Heart right ventricle (tissue), 16 donors: ENCODE measurements at places on chromosomes 6 and 20. TPM values are rescaled to one million over a fixed set of nuclear protein-coding genes. Genes with fewer than 3 reads are reported as not detected.
A peak's percentile ranks its signal among the peaks of the same experiment; 100 is the strongest.

PPP1R16B gene
- total RNA-seq: 8.9 TPM

C20orf173 gene
- not detected for total RNA-seq

OR2H1 gene
- total RNA-seq: not detected

HAO1 gene
- not detected for total RNA-seq

PTK6 gene
- not detected for total RNA-seq

TAB2 gene
- total RNA-seq: 72.5 TPM

RIPPLY2 gene
- not detected for total RNA-seq

C20orf96 gene
- total RNA-seq: 4.4 TPM

BAG2 gene
- total RNA-seq: 8.8 TPM

CDSN gene
- total RNA-seq: not detected

SEL1L2 gene
- total RNA-seq: 1.2 TPM

FUT9 gene
- total RNA-seq: not detected

CDKAL1 gene
- total RNA-seq: 12.6 TPM

- DNase-seq: no peak
These were observed 221.3 kb downstream of the GRIK2 start for GRCh38 chr6:101614774-101615173.

GRCh38 chr20:51346686-51347485 is 195.6 kb downstream of the NFATC2 start:
- no peak for DNase-seq

DNA sequence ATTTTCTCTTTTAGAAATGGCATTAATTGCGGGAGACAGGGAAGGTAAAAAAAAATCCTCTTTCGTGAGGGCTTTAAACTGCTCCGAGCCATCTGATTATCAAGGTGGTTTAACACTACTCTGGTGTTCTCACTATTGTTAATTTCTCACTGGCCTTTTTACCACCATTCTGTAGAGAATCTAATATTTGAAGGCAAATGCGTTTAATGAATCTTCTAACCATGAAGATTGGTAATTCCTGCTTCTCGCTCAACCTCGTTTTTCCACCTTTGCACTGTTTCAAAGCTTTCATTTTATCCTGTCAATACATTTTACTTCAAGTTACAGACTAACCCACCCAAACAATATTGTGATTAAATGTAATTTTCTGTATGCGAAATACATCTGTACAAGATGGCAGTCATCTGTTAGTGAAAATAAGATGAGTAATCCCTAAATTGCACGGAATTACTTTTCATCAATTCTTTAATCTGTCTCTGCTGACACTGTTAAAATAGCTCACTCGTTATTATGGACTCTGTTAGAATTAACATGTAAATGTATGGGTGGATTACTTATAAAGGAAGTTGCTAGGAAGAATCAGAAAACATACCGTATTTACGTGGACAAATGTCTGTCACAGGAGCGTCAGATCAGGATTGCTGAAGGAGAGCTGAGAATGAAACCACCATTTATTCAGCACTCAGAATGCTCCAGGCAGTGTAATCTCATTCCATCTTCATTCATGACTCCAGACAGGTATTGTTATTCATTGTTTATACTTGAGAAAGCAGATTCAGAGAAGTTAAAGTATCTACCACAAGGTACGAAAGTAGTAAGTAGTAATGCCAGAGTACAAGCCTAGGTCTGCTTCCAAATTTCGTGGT is 1.1 kb upstream of the LCA5 start:
- no peak for DNase-seq

DNA sequence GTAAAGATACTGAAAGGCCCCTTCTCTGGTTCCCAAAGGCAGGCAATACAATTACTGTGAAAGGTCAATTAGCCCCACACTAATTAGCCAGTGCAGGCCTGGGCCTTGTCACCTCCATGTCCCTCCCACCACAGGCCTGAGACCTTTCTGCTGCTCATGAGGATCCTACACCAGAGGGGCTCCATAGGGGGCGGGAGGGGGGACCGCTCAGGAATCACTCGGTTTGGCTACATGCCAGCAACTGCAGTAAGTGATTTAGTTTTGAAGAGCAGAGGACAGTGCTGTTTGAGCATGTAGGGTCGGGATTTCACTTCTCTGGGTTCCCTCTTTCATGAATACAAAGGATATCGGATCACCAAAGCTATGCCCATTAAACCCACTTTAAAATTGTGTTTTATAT is 455.6 kb downstream of the PRKN start:
- DNase-seq: no peak

DNA sequence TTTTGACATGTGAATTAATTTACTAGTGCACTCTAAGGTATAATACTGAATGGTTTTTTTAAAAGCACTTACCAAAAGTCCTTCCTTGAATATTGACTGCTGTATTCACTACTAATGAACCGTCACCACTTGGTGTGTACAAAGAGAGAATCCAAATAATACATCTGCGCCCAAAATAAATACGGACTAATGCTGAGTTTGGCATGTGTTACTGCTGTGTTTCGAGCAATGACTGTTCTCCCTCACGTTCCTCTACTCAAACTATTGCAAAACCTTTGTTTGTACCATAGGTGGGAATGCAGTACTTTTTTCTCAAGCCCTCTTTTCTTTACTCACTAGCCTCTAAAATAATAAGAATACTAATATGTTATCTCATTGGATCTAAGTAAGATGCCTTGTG is 305.5 kb downstream of the QKI start:
- DNase-seq: no peak

GRCh38 chr6:75991941-75992340 is 80.5 kb downstream of the IMPG1 start:
- no peak for DNase-seq

GRCh38 chr6:143157131-143157530 is 96.4 kb downstream of the AIG1 start:
- no peak for DNase-seq

GRCh38 chr20:25487306-25487705 is 79.8 kb downstream of the GINS1 start:
- no peak for DNase-seq

DNA sequence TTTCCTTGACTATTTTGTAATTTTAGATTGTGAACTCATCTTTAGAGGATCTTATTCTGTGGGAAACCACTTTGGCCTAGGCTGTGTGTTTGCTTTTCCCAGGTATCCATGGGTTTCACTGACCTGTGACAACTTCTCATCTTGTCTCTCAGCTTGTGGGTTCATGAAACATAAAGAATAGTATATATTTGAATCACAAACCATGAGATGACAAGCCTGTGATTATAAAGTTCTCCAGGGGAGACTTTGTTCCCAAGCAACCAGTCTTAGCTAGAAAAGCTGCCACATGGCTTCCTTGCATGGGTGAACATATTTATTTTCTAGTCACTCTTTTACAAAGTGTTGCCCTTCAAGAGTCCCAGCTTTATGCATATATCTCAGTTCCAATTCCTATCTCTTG is 201.9 kb downstream of the UBE3D start:
- DNase-seq: no peak

GRCh38 chr6:134420614-134421181 is 102.8 kb upstream of the SGK1 start:
- DNase-seq: no peak

GRCh38 chr6:168852376-168852884 is 401.2 kb downstream of the THBS2 start:
- no peak for DNase-seq

DNA sequence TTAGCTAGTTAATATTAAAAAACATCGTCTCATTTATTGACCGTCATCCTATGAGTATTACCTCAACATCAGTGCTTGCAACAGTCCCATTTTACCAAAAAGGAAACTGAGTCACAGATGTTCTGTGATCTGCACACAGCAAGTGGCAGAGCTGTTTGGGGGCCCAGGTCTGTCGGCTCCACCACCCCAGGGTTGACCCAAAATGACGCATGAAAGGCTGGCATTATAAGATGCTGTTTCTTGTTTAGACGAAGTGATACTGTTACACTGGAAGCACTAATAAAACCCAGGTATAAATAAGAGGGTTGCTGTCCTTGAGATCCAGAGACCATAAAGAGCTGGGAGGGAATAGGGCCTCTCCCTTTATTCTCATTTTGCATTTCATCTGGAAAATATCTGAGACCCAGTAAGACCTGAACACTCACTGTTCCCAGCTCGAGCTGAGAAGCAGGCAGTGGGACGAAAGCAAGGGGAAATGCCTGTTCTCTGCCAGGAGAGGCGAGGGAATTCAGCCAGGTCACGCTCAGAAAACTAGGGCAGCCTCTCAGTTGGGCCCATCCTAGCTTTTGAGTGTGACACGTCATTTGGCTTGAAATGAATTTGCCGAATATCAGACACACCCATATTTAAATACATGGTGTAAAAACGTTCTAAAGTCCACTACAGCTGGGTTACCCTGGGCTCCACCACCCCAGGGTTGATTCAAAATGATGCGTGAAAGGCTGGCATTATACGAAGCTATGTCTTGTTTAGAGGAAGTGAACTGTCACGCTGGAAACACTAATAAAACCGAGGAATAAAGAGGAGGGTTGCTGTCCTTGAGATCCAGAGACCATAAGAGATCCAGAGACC is 1.4 kb upstream of the MICAL1 start:
- peak; percentile 47 for DNase-seq

DNA sequence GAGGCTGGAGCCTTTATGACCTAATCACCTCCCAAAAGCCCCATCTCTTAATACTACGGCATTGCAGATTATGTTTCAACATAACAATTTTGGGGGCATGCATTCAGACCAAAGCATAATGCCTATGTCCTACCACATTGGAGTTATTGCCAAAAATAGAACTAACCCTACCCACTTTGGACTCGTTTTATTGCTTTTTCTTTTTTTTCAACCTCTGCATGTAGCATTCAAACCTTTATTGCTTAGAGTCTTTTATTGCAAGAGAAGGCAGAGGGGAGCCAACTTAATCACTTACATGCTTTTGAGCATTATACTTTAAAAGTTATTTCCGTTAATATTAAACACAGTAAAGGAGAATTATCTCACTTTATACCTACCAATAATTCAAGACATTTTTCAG is 8.1 kb upstream of the MBOAT1 start:
- no peak for DNase-seq

DNA sequence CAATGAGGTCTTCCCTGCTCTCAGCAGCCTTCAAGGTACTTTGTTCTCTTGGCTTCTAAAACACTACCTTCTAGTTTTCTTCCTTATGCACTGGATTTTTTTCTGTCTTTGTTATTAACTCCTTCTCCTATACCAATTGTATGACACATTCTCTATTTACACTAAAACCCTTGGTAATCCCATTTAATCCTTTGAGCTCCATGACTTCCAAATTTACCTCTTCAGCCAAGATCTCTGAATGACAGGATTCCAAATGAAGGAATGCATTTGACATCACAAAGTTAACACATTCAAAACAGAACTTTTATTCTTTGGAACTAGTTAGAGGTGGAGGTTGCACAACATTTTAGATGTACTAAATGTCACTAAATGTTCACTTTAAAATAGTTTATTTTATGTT is 86.6 kb upstream of the SAMD5 start:
- DNase-seq: no peak

DNA sequence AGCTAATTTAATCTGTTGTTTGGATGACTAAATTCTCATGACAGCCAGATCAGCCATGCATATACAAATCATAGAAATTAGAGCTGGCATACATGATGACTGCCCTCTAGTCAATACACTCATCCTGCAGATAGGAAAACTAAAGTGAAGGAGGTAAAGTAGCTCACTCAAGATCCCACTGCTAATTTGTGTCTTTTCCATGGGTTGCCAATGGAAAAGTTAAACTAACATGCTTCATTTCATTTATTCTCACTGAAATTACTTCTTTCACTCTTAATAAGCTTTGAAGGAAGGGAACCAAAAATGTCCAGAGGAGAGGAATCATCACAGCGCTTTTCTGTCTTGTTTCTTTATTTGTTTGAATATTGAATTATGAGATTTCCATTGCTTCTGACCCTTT is 308.2 kb downstream of the GJA1 start:
- no peak for DNase-seq
